ENCODE measurements at places on chromosomes 7 and 10.
A peak's percentile ranks its signal among the peaks of the same experiment; 100 is the strongest.

DNA sequence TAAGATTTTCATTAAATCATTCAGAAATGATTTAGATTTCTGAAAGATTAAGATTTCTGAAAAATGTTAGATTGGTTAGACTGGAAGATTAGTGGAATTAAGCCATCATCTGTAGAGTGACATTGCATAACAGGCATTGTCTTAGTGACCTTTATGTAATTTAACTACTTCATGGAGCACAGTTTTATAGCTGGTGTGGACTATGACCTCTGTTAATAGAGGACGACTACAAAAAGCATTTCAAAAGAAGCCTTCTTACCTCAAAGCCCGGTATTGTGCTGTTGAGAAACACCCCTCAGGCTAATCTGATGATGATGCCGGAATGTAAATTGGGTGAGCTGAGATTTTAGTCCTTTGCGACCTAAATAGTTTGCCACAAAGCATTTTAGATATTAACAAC, 55.6 kb downstream of the GALNT11 start:
- no peak for DNase-seq

GRCh38 chr7:157844611-157845010, 507.8 kb downstream of the DNAJB6 start:
- DNase-seq: no peak

DNA sequence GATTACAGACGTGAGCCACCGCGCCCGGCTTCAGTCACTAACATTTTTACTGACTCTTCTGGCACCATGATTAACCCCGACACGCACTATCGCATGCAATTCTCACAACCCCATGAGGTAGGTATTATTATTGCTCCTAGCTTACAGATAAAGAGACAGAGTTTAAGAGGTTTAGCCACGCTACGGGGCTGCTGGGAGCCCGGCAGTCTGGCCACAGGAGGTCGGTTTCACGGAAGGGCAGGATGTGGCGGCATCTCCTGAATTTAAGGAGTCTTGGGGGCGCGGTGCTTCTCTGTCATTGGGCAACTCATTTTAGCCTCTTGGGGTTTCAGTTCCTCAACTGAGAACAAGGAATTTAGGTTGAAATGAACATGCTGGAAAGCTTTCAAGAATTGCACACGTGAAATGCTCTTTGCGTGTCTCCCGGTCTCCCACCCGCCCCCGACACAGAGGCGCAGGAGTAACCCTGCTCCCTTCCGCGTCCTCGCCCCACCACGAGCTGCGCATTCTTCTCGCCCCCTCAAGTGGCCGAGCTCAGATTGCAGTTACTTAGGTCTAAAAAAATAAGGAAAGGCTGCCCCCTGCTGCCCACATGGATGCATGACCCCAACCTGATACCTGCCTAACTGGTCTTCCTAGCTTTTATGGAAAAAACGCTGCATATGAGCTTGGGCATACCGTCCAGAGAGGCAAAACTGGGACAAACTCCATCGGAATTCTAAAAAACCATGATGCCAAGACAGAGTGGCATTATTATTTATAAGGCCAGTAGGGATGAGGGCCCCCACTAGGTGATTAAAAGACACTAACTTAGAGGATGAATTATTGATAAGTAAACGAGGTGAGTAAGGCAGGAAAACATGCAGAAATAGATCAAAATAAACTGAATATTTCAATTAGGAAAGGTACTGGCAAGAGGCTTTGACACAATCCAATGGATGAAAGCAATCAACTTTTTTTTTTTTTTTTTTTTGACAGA, 12.4 kb downstream of the PRSS2 start:
- peak; percentile 94 for DNase-seq

DNA sequence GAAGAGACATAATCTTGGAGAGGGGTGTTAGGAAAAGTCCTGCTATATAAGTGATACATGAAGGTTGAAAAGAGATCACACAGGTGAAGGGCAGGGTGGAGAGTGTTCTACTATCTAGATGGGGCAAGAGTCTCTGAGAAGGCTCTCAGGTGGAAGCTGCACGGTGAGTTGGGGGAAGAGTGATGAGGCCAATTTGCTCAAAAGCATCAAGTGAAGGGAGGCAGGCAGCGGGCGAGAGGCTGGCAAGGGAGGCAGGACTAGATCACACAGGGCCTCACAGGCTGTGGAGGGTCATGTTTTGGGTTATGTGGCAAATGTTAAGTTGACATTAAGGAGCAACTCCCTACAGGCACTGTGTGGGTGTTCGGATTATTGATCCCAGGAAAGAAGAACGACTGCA, 2.6 kb upstream of the COL17A1 start:
- DNase-seq: no peak

- no peak for DNase-seq
These were observed 82.6 kb downstream of the JMJD1C start for GRCh38 chr10:63383141-63383540.

GRCh38 chr7:47180516-47180826, 401.4 kb downstream of the TNS3 start:
- DNase-seq: no peak

- DNase-seq: no peak
These were observed 492.7 kb downstream of the DNAJB6 start for GRCh38 chr7:157829491-157829890.

DNA sequence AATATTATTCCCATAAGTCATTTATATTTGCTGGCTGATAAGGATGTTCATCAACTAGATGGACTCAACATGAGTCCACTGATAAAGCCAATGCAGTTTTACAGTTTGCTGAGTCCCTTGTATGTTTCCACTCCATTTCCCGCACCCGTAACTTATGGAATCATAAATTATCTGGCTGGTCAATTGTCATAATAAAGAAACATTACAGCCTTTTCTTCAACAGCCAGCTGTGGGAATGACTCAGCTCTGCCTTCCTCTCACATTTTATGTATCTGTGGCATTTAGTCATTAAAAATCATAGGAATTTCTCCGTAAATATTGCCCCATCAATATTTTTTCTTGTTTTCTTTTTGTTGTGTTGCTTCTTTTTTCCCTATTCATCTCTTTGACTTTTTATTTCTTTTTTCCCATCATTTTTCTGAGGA, 22.3 kb upstream of the TMEM26 start:
- DNase-seq: peak; percentile 49

GRCh38 chr7:28954471-28954870, 3.7 kb downstream of the TRIL start:
- DNase-seq: no peak

- no peak for DNase-seq
These were observed 67.9 kb downstream of the PTPRN2 start for GRCh38 chr7:158519633-158520174.

- DNase-seq: no peak
These were observed 185.9 kb upstream of the ASAH2 start for GRCh38 chr10:50437248-50437647.

GRCh38 chr10:105952153-105952552, 1212.4 kb downstream of the SORCS1 start:
- DNase-seq: peak; percentile 40

DNA sequence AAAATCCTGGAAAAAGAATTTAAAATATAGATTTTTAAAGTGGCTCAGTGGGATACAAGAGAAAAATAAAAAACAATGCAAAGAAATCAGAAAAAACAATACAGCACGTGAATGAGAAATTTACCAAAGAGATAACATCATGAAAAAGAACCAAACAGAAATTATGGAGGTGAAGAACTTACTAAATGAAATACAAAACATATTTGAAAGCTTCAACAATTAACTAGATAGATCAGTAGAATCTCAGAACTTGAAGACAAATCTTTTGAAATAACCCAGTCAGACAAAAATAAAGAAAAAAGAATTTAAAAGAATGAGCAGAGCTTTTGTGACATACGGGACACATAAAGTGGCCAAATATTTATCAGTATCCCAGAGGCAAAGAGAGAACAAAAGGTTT, 71.2 kb upstream of the DIP2C start:
- DNase-seq: no peak
